ENCODE measurements at places on chromosomes 7 and 10. TPM values are rescaled to one million over a fixed set of nuclear protein-coding genes. Genes with fewer than 3 reads are reported as not detected.
A peak's percentile ranks its signal among the peaks of the same experiment; 100 is the strongest.

- peak; percentile 91 for DNase-seq
- no peaks in the 10 kb centered on the region for H3K36me3 ChIP-seq
- no peaks in the 10 kb centered on the region for H3K27me3 ChIP-seq
- H3K27ac ChIP-seq, result no peak overlapping the region
These were observed 153.7 kb downstream of the DNAJB6 start for GRCh38 chr7:157490465-157490912.

DNA sequence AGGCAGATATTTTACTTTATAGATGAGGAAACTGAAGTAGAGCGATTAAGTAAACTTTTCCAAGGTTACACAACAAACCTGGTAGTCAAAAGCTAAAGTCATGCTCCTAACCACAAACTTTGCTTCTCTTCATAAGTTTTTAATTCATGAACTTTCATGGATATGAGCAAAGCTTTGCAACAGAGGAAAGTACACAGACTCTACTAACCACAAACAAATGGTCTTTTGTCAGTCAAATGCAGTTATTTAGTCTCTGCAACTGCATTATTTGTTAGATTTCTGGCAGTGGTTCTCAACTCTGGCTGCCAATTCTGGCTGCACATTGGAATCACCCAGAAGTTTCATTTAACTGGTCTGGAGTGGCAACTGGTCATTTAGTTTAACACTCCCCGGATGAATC lies 140.6 kb upstream of the TMEM168 start:
- no peaks in the 10 kb centered on the region for H3K36me3 ChIP-seq
- H3K4me3 ChIP-seq, result no peak overlapping the region
- no peaks in the 10 kb centered on the region for H3K4me1 ChIP-seq
- H3K27me3 ChIP-seq, result no peaks in the 10 kb centered on the region
- no peak overlapping the region for H3K27ac ChIP-seq

GRCh38 chr10:88106366-88106765 lies 242.9 kb downstream of the PTEN start:
- H3K36me3 ChIP-seq, result no peaks in the 10 kb centered on the region
- peaks cover 10% of the 10 kb centered on the region for H3K4me1 ChIP-seq
- no peak overlapping the region for H3K27ac ChIP-seq
- H3K27me3 ChIP-seq, result no peaks in the 10 kb centered on the region
- H3K4me3 ChIP-seq, result no peak overlapping the region

DNA sequence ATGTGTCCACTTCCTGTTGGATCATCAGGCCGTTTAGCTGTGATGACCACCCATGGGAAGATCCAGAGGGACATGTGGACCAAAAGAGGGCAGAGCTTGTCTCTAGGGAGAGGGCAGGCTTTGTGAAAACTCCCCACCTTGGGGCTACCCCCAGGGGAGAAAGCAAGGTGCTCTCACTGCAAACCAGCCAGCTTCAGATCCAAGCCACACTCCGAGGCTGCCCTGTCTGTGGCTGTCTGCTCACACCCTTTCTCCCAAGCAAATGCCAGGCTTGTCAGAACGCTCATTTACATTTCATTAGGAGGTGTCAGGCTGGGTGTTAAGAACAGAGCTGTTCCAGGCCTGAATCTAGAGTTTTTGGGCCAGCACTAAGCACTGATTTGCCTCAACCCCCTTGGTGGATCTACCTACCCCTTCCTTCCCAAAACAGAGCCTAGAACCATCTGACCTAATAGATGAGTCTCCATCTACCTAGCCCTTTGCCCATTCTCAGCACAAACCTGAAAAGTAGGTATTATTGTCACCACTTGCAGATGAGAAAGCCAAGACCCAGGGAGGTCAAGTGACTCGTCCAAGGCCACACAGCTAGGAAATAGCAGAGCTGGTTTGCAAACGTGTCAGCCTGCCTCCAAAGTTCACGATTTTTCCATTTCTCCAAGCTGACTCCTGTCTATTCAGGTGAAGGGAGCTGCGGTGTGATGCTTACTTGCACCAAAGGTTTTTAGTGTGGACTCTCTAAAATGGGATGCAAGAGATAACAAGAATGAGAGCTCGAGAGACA lies 130.9 kb downstream of the EMX2 start:
- H3K4me1 ChIP-seq, result peaks cover 3% of the 10 kb centered on the region
- no peaks in the 10 kb centered on the region for H3K36me3 ChIP-seq
- no peak for DNase-seq
- H3K27me3 ChIP-seq, result peaks cover 3% of the 10 kb centered on the region
- no peak overlapping the region for H3K27ac ChIP-seq
- no peak overlapping the region for H3K4me3 ChIP-seq

The ZC3HAV1 gene
- 63.8 TPM for total RNA-seq
